ENCODE measurements at places on chromosomes 1 and 21.

DNA sequence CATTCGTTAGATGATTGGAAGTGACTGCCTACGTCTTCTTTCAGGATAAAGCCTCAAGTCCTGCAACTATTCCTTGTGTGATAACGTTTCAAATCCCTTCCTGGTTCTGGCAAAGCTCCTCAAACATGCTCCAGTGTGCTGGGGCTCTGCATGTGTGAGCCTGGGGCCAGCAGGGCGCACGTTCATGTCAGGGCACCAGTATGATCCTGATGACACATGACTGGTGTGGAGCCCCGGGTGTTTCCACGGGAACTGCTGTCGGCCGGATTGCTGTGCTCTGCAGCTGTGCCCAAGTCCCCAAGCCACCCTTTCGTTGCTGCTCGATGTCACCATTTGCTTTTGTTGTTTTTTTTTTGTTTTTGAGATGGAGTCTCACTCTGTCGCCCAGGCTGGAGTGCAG, 21.3 kb downstream of the KRTAP10-1 start:
- no peak for DNase-seq

DNA sequence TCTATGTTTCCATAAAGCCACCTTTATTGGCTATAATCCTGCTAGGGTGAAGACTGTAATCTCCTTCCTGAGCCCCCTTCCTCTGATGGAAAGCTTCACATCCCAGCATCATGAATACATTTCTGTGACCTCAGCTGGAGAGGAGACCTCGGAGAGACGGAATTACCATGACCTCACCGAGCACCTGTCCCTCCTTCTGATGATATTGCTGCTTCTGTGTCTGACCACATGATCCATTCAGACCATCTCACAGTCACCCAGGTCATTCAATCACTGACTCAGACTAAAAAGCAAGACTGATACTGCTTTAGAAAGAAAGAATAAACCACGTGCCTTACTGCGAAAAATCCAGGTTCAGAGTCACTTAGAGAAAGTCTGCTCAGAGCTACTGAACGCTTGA, 8.8 kb downstream of the KCND3 start:
- DNase-seq = no peak

DNA sequence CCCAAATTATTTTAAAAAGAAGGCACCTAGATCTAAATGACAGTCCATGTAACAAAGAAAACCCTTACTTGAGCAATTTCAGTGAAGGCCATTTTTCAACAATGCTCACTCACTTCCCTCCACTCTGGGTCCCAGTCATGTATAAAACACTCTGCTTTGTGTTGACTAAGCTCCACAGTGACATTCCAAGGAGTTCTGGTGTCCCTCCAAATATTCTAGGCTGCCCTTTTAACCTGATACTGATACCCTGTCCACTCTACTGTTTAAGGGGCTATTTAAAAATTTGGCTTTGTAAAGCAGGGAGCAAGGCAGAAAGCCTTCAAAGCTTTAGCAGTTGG, 73.6 kb downstream of the GNG12 start:
- no peak for DNase-seq

- no peak for DNase-seq
Measured at GRCh38 chr1:119288751-119289150, 79.8 kb upstream of the HAO2 start.

DNA sequence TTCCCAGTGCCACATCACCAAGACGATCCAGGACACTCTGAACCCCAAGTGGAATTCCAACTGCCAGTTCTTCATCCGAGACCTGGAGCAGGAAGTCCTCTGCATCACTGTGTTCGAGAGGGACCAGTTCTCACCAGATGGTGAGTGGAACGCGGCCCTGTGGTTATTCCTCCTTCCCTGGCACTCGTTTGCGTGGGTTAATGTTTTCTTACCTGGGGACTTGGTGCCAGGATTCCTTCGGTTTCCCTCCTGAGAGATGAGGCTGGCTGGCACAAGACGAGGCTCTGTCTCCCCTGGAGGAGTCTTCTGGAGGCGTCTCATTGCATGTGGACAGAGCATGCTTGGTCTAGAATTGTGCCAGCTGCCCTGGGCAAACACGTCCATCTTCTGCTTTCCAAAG, 29.3 kb downstream of the ATP5PO start:
- DNase-seq = no peak

- DNase-seq = no peak
Measured at GRCh38 chr1:76864383-76864782, 2.9 kb upstream of the ST6GALNAC5 start.

GRCh38 chr1:119791377-119791776, 19.9 kb downstream of the REG4 start:
- DNase-seq = no peak

DNA sequence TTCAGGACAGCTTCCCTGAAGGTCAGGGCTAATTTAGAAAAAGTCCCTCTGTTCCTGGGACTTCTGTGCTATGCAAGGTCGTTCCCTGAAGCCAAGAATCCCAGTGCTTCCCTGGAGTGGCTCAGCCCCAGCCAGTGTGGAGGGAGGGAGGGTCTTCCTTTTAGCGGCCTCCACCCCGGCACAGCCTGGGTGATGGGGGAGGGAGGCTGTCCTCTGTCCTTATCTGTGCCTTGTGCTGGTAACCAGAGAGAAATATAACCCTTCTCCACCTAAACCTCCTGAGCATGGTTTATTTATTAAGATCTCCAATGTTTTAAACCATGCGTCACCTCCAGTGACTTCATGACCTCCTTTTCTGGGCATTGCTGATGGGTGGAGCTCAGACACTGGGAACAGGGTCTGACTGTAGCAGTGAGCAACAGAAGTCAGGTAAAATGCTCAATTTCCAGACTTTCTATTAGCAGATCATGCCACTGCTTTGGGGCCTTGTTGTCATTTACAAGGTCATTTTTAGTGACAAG, 157.1 kb downstream of the DSCAM start:
- DNase-seq = peak; percentile 12

DNA sequence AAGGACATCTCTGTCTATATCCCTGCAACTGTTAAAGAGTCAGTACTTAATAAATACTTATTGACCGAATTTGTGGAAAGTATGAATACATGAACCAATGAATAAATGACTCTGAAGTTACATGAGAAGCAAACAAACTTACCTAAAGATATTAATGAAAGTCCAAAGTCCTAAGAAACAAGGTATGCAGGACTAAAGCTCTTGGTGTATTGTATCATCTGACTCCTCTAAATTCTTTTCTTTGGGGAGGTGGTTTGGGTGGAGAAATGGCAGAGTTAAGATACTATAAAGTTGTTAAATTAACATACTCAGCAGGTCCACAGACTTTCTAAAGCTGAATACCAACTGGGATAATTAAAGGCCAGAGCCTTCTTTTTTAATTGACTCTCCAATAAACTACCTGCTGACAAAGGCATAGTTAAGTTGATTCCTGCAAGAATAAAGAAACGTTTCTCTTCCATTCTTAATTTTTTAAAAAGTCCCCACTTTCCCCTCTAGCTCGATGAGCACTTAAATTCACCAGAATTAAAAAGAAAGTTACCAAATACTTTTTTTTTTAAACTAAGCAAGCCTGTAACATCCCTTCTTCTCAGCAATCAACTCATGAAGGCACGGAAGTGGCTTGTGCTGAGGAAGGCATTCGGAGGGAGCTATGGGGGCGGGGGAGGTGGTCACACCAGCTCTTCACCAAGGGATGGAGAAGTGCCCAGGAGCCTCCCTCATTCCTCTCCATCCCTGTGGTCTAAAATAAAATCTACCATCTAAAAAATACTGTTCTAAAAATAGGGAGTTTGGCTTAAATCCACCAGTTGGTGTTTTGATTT, 61.1 kb downstream of the GADD45A start:
- peak; percentile 17 for DNase-seq

- DNase-seq = no peak
Measured at GRCh38 chr1:14182856-14183255, 415.6 kb upstream of the KAZN start.

DNA sequence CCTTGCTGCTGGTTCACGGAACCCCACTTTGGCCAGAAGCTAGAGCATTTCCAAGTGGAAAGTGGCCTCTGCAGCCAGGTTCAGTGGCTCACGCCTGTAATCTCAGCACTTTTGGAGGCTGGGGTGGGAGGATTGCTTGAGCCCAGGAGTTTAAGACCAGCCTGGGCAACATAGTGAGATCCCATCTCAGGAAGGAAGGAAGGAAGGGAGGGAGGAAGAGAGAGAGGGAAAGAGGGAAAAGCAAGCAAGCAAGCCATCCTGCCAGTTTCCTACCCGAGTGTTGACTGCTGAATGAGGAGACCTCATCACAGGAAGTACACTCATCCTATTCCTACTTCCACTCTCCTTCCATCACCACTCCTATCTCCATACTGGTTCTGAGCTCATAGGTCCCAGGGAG, 12.8 kb upstream of the KLF17 start:
- no peak for DNase-seq

GRCh38 chr1:27968692-27969091, 8.9 kb downstream of the XKR8 start:
- no peak for DNase-seq

- no peak for DNase-seq
Measured at GRCh38 chr1:181057079-181057478, 23.3 kb downstream of the MR1 start.

GRCh38 chr1:172642970-172643369, 15.9 kb upstream of the FASLG start:
- no peak for DNase-seq

DNA sequence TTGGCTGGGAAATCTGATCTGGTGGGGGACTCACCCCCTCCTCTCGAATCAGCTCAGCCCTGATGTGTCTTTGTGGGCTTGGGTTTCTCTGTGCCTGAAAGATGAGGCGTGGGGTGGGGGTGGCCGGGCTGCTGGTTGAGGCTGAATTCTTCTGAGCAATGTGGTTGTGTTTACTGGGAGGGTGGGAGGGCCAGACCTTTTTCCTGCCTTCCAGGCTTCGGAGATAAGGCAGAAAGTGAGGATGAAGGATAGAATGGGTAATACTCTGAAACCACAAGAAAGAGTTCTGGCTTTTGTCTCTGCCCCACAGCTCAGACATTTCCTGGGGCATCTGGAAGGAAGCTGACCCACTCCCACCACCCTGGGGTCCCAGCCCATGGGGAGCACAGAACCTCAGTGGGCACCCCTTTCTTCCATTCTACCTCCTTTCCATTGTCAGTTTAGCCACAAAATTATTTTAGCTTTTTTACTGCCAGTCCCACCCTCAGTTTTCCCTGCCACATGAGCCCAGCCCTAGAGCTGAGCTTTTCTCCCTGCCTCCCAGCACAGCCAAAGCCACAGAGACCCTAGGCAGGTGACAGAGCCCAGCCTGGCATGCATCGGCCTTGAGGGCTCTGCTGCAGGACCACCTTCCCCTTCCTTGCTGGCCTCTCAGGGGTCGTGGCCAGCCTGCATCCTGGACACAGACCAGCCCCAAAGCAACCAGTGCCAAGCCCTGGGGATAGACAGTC, 11.2 kb downstream of the ALX3 start:
- DNase-seq = peak; percentile 58

GRCh38 chr1:204598319-204598969, 82.2 kb downstream of the MDM4 start:
- no peak for DNase-seq

GRCh38 chr1:48858200-48858920, 81.7 kb upstream of the BEND5 start:
- no peak for DNase-seq

DNA sequence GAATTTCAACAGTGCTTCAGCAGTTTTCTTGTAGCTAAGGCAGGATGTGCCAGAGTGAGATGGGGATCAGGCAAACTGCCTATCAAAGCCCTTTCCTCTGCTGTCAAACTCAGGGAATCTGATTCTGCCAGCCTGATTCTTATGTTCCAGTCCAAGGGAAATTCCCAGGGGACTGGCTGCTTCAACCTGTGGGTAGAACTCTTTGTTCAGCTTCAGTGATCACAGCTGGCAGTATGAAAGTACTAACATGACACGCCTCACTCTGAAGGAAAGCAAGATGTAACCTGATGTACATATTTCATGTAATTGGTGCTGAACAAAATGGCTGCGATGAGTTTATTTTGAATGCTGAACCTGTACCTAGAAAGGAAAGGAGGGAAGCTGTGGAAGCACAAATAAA, 40.1 kb upstream of the SLC5A9 start:
- DNase-seq = peak; percentile 20

- DNase-seq = no peak
Measured at GRCh38 chr1:226255380-226255779, 31.9 kb downstream of the MIXL1 start.

DNA sequence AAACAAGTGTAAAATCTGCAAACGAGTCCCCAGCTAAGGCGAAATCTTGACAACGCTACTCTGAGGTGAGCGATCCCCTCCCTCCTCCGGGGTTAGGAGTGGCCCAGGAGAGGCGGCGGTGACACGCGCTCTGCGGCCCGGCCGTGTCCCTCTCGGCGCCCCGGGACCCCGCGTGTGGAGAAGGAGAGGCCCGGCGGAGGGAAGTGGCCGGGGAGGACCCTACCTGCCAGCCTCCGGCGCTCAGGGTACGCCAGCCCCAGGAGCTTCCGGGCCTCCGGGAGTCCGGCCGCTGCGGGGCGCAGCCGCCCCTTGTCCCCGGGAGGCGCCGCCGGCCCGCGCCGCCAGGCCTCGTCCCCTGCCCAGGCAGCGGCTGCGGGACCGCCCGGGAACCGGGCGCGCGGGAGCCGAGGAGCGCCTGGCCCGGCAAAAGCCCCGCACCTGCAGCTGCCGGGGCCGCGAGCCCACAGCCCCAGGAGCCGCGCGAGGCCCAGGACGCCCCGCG, 543 bp downstream of the ABCB10 start:
- peak; percentile 59 for DNase-seq

GRCh38 chr1:230456478-230456877, 30.3 kb upstream of the PGBD5 start:
- no peak for DNase-seq

GRCh38 chr21:32940079-32941014, 85.4 kb upstream of the OLIG2 start:
- peak; percentile 44 for DNase-seq

GRCh38 chr1:156493742-156494141, 6.8 kb downstream of the MEF2D start:
- no peak for DNase-seq

DNA sequence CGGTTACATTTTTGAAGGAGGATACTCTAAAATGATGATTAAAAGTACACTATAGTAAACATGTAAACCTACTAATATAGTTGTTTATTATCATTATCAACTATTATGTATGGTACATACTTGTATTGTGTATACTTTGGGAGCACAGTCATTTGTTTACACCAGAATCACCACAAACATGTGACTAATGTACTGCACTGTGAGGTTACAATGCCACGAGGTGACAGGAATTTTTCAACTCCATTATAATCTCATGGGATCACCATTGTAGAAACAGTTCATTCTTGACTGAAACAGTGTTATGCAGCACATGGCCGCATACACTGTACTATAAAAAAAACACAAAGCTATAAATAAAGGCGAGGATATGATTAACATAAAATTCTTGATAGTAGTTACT, 44.3 kb downstream of the GPATCH2 start:
- no peak for DNase-seq

DNA sequence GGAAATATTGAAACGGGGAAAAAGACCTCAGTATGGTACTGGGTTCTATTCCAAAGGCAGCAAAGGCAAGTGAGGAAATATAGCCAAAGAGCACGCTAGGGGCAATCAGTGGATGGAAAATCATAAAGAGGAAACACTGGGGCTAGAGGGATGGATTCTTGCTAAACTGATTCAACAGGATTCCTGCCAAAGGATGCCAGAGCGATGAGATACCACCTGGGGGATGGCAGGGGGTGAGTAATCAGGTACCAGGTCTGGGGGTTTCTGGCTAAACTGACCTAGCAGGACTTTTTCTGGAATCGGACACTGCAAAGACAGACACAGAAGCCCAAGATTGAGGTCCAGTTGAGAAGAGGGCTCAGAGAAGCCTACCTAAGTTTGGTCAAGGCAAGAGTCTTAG, 6.7 kb downstream of the CHI3L2 start:
- DNase-seq = no peak

GRCh38 chr1:82924666-82925065, 1074.3 kb downstream of the TTLL7 start:
- DNase-seq = no peak

Data from nephron progenitor cell (in vitro differentiated cells).